Activated naive CD4-positive, alpha-beta T cell treated with anti-CD3 and anti-CD28 coated beads, Interleukin-2, amount 50 U/mL, for 16 hours (primary cell): ENCODE measurements at places on chromosomes 6 and 20.
A peak's percentile ranks its signal among the peaks of the same experiment; 100 is the strongest.

DNA sequence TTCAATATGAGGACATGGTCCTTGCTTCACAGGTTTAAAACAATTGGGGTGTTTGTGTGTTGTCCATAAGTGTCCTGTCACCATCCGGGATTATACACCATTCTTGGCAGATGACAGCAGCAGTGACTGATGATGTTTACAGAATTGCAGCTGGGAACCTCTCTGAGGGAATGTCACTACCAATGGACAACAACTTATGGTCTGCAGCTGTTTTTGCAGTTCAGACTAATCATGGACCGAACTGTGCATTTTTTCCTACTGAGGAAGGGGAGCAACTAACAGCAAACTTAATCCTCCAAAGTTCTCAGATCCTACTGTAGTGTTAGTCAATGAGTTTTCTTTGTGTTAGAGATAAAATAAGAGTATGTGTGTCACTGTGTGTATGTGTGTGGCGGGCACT lies 26.0 kb downstream of the FAM229B start:
- no peak for DNase-seq

GRCh38 chr6:102853249-102853955 lies 1459.9 kb downstream of the GRIK2 start:
- DNase-seq = no peak

DNA sequence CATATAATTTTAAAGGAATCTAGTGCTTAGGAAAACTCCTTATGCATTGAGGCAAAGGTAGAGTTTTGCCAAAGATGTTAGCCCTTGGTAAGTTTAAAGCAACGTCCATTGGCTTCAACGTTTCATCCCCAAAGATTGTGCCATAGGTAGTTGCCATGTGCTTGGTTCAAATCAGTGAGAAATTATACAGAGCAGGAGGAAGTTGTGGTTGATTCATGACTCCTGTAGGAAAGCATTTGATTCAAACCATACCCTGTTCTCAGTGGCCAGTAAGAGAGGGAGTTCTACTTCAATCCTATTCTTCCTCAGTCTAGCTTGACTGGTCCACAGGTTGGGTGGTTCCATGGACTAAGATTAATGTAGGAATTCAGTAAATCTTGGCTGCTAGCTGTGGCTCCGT lies 535.6 kb downstream of the QKI start:
- no peak for DNase-seq

DNA sequence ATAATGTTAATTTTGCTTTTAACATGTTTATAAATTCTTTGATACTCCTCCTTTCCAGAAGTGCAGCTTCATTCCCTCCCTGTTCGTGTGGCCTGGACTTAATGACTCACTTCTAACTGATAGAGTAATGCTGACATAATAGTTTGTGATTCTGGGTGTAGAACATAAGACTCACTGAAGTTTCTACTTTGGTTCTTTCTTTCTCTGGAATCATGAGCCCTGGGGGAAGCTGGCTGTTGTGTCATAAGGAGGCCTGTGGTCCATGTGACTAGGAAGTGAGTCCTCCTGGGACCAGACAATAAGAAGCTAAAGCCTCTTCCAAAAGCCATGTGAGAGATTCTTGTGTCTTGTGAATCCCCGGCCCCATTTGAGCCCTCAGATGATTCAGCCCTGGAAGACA lies 30.5 kb upstream of the HLA-G start:
- no peak for DNase-seq

- DNase-seq = no peak
These were observed 173.6 kb downstream of the COL21A1 start for GRCh38 chr6:56073761-56074160.

GRCh38 chr6:66992660-66993059 lies 1285.6 kb upstream of the EYS start:
- DNase-seq = no peak

DNA sequence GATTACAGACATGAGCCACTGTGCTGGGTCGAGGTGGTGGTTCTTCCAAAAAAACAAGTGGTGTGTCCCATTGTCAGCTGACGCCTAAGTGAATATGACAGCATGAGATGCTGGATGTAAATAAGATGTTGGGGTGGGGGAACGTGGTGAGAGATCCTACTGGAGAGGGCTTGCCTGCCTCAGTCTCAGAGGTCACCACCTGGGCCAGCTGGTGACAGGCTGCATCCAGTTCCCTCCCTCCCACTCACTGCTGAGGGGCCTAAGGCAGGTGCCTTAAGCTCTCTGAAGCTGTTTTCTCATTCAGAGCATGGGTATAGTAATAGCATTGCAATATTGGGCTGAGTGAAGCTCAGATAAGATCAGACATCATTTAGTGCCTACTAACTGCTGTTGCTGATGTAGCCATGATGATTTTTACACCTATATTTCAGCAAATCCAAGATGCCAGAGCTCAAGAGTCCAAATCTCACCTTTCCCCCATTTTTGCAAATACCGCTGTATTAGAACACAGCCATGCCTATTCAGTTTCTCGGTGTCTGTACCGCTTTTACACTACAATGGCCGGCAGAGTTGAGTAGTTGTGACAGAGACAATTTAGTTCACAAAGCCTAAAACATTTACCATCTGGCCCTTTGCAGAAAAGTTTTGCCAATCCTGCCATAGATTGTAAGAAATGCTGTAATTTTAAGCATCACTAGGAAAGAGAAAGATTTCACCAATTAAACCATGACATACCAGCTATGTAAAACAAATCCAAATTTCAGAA lies 171.3 kb downstream of the ANKRD60 start:
- DNase-seq = no peak

DNA sequence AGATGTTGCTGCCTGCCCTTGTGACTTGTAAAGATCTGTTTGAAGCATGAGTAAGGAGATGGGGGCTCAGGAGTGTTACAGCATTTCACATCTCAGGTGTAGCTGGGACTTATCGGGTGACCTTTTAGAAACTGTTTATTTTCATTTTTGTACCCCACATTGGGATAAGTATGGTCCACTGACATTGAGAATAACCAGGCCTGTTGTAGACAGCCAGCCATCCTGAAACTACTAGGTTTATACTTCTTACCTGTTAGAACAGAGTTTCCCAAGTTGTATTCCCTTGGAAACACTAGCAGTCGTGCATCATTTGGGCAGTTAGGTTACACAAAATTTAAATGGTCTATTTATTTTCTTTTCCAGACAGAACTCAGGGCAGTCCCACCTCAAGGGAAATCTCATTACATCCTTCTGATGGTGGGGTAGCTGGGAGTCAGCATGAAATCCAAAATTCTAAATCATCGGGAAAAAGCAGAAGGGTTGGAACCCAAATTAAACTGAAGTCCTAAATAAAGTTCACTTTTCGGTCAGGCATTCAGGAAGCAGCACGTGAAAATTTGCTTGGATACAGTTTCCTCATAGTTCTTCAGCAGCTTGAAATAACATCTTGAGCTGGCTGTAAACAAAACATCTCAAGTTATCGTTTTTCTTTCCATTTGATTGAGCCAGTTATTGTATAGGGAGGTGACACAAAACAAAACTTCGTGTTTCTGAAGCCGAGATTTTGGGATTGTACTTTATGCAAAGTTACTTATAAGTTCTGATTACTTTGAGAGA lies 30.5 kb downstream of the FOXO3 start:
- DNase-seq = no peak

DNA sequence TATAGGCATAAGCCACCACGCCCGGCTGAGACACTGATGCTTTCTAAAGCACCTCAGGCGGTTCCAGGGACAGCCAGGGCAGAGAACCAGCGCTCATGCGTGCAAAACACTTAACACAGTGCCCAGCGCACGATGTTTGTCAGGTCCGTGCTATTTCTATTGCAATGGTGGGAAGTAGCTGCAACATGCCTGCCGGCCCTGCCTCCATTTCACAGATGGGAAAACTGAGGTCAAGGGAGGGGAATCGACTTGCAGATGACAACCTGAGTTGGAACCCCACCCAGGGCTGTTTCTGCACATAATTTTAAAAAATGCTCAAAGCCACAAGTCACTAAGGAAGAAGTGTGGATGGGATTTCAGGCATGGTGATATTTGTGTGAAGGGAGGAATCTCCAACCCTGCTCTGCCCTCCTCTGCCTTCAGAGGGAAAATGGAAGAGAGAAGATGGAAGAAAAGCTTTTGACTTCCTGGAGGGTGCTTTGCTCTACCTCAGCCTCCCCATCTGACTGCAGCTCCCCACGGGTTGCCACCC lies 39.9 kb downstream of the KIAA1755 start:
- no peak for DNase-seq

GRCh38 chr6:154478701-154479060 lies 31.8 kb downstream of the CNKSR3 start:
- DNase-seq = no peak

- DNase-seq = no peak
These were observed 25.4 kb downstream of the VEGFA start for GRCh38 chr6:43795421-43795820.

GRCh38 chr20:4225745-4226144 lies 210.4 kb upstream of the RNF24 start:
- DNase-seq = no peak

DNA sequence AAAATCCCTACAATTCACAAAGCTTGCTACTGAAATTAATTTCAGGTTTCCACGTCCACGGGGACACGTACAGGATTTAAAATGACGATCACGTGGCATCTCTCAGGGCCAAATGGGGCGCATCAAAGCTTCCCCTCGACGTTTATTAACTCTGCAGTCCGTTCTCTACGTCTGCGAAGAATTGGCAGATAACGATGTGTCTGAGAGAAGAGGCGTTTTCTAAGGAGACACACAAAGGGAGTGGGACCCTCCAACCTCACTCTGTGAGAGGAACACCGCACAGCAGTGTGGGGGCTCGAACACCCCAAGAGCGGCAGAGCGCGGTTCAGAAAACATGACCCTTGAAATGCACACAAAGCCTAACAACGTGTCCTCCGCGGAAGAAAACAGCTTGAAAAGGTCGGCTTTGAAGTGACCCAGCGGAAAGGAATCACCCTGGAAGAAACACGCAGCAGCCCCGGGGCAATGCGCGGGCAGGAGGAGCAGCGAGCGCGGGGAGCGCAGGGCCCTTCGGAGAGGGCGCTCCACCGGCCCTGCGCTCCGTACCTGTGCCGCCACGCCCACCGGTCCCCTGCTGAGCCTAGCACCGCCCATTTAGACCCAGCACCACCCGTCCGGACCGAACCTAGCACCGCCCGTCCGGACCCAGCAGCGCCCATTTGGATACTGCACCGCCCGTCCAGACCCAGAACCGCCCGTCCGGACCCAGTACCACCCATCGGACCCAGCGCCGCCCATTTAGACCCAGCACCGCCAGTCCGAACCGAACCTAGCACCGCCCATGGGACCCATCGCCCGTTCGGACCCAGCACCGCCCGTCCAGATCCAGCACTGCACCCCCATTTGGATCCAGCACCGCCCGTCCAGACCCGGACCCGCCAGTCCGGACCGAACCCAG lies 1.1 kb upstream of the AFDN start:
- peak; percentile 27 for DNase-seq

GRCh38 chr6:167533851-167534250 lies 209.0 kb downstream of the TTLL2 start:
- DNase-seq = no peak

GRCh38 chr20:54335299-54335698 lies 127.4 kb downstream of the PFDN4 start:
- no peak for DNase-seq

DNA sequence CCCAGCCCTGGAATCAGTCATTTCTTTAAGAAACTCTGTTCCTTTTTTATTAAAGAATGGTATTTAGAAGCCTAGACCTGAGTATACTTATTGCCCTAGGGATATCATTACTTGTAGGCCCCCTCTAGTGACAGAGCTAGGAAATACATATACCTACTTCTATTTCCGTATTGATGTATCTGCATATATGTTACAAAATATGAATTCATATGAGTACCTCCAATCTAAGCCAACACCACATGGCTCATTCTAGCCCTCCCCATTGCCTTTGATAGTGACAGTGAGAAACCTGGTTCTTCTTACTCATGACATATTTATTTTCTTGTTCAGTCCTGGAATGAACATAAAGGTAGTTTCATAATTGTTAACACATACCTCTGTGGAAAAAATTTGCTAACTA lies 137.2 kb downstream of the FARS2 start:
- peak; percentile 37 for DNase-seq

DNA sequence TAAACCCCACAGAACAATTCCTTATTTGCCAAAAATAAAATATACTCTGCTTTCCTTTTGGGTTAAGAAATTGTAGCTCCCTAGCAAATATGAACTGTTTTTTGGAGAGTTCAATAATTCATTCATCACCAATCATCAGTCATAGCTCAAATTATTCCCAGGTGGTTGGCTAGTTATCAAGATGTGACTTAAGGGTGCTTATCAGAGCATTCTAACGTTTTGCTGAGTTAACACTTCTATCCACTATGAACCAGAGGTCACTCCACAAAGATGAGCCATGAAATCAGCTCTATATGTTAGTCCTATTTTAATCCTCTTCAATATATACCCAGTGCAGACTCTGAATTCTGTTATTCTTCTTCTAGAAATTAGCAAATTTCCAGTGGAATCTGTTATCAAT lies 379.1 kb downstream of the TENT5A start:
- no peak for DNase-seq

GRCh38 chr6:11833626-11834592 lies 55.3 kb upstream of the ADTRP start:
- no peak for DNase-seq

GRCh38 chr20:46022411-46023147 lies 6.4 kb upstream of the SLC12A5 start:
- DNase-seq = peak; percentile 80

- DNase-seq = no peak
These were observed 415.4 kb upstream of the SPTLC3 start for GRCh38 chr20:12593342-12593873.

GRCh38 chr6:105867821-105868220 lies 218.3 kb upstream of the PRDM1 start:
- DNase-seq = no peak

DNA sequence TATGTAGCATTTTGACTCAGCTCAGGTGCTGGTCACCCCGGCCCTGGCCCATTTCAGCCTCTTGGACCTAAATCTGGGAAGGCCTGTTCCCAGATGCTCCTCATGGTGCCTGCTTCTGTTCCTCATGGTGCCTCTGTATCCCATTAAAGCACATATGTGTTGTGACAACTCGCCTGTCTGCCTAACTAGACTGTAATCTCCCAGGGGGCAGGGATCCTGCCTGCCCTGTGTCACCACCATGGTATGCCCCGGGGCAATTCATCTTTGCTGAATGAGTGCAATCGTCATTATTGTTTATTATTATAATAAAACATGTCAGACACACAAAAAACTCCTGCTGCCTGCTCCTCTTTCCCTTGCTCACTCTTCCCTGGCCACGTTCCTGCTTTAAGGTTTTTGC lies 62.0 kb downstream of the ZFP64 start:
- no peak for DNase-seq

- DNase-seq = no peak
These were observed 313.7 kb upstream of the TBX18 start for GRCh38 chr6:85078058-85078457.

GRCh38 chr6:30820193-30820592 lies 64.1 kb upstream of the DDR1 start:
- no peak for DNase-seq

- no peak for DNase-seq
These were observed 189.0 kb upstream of the SOX4 start for GRCh38 chr6:21404577-21404976.

- no peak for DNase-seq
These were observed 565.0 kb upstream of the ADGRB3 start for GRCh38 chr6:68069921-68070710.

GRCh38 chr6:153840039-153840850 lies 198.8 kb upstream of the OPRM1 start:
- no peak for DNase-seq
